AG08396 (cell line): ENCODE measurements at places on chromosomes 12 and 14.

GRCh38 chr12:94570161-94570560 is 80.2 kb downstream of the TMCC3 start:
- DNase-seq: no peak

GRCh38 chr14:33709283-33709682 is 241.6 kb downstream of the EGLN3 start:
- no peak for DNase-seq

GRCh38 chr12:53253298-53253697 is 14.8 kb upstream of the ESPL1 start:
- no peak for DNase-seq

- no peak for DNase-seq
These were observed 24.4 kb downstream of the SLC8B1 start for GRCh38 chr12:113310489-113310888.

GRCh38 chr14:35689000-35689460 is 120.1 kb downstream of the RALGAPA1 start:
- no peak for DNase-seq

DNA sequence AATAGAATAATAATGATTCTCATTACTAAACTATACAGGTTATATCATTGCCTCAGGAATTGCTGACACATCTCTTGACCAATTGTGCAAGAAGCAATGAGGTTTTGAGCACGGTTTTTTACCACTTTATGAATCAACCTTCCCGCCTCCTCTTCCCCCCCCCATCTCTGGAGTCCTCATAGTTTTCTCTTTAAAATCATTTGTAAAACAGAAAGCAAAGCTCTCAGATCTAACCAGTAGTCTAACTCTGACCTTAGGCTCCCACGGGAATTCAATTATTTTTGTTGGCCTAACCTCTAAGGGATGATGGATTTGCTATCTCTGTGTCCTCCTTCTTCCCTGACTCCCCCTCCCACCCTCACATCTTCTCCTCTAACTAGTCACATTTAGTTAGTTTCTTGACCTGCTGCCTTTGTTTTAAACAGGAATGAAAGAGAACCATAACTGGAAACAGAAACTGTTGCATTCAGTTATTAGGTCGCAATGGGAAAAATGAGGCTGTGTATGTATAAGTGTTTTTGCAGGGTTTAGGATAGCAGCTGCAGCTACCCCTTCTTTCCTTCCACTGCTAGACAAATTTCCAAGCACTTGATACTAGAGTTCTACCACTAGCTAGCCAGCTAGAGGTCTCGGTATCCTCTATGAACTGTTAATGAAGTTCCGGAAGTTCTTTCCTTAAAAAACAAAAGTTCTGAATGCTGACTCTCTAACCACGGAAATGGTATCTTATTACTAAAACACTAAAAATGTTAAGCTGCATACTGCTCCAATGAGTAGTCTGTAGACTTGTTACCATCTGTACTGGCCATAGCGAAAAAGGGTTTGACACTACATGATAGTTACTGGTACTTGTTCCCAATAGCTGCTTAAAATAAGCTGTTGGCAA is 65.4 kb downstream of the TAOK3 start:
- peak; percentile 68 for DNase-seq

GRCh38 chr14:70642303-70643235 is 853 bp downstream of the TTC9 start:
- no peak for DNase-seq

DNA sequence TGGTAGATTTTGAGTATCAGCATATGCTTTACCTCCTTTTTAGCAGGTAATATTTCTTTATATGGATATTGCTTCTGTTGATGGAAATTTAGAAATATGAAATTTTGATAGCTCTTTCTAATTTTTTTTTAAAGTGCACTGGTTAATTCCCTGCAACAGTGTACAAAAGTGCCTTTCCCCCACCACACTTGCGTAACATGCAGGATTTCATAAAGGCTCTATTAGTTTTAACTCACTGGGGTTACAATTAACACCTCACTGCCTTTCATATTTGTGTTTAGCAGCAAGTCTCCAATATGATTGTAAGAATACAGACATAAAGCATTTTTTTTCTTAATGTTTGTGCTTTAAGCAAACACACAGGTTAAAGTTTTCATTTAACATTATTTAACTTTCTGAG is 25.6 kb downstream of the MNAT1 start:
- no peak for DNase-seq

DNA sequence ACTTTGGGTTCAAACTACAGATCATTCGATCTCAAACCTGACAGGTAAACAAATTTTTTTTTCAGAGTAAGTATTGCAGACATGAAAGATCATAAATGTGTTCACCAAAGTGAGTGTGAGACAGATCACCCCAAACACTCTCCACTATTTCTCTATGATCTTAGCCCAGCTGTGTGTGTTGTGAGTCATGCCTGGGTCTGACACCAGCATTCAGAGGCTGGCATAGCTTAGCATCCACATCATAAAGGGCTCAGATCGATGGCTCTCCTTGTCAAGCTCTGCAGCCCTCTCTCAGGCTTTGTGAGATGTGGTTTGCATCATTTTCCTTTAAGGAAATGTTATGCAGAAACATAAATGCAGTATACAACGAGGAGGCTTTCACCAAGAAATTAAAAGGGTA is 164.9 kb downstream of the ETV6 start:
- DNase-seq: peak; percentile 69

DNA sequence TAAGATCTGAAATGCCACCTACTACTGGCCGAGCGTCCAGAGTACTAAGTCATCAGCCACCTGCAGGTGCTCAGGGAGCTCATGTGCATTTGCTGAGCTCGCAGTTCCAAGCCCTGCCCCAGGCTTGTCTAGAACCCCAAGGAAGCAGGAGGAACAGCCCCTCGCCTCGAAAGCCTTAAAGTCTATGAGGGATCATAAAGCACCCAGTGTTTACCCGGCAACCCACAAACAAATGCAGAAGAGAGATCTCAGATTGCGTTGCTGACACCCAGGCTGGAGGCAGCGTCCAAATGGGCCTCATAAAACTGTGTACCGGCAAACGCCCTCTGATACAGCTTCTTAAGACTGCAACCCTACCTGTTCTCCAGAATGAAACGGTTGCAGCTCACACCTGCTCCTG is 6.8 kb downstream of the KDM2B start:
- DNase-seq: no peak
